ENCODE measurements at places on chromosomes 1 and 21.

GRCh38 chr1:240190881-240191401, 99.3 kb downstream of the FMN2 start:
- peak; percentile 94 for DNase-seq

DNA sequence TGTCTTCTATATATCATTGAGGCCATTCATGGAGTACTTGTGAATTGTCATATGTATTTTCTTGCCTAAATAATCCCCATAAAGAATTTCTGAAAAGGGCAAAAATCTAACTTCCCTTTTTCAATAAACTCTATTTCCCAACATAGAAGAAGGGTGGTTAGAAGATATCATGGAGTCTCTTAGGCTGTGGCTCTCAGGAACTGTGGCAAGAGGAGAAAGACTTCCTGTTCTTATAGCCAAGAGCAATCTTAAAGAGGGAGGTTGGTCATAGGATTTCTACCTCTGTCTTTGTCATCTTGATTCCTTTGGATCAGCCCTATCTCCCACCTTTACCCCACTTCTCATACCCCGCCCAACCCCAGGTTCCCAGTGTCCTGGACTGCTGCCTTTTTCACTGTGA, 175.8 kb downstream of the TYW3 start:
- no peak for DNase-seq

GRCh38 chr1:233290396-233291034, 5.0 kb downstream of the PCNX2 start:
- DNase-seq = no peak

GRCh38 chr1:204203206-204203767, 7.0 kb upstream of the KISS1 start:
- no peak for DNase-seq

GRCh38 chr1:233172201-233172600, 123.3 kb downstream of the PCNX2 start:
- DNase-seq = peak; percentile 47

DNA sequence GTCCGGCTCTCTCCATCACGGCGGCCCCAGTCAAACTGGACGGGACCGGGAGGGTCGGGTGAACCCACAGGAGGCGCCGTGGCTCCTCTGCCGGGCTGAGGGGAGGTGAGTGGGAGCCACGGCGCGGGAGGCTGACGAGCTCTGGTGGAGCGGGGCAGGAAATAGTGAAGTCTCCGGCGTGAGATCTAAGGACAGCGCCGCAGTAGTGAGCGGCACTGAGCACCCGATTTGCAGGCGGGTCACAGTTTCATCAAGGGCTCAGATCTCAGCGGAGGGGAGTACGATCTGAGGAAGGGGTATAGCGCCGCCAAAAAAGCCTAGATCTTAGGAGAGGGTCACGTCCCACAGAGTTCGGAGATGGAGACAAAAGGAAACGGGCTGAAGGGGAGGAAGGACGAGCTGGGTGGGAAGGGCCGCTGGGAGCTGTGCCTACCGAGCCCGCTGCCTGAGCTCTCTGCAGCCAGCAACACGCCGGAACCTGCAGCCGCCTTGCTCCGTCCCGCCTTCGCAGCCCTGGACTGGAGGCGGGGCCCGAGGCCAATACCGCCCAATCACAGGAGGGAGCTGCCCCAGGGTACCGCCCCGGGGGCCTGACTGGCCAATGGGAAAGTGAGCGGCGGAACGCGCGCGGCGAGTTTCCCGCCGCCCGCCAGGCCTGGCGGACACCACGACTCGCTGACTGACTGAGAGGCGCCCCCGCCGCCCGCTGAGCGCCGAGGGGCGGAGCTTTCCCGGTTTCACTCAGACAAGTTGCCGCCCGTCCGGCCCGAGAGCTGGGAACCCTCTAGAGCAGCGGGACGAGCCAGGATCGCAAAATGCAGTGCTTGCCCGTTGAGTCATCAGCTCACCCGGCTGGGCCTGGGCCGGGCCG, 1.9 kb downstream of the SFN start:
- DNase-seq = peak; percentile 98

DNA sequence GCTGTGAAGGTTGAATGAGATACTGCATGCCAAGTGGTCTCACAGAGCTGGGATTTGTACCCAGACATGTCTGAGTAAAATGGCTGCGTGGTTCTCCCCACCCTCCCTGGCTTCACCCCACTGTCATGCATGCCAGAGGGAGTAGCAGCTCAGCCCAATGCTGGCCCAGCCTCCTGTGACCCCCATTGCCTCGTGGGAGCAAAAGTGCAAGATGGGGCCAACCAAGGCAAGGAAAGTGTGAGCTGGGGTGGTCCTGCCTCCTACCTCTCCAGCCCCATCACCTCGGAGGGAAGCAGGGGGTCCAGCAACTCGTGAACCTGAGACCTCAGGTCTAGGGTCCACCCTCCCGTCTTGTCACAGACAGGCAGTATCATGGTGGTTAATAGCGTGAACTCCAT, 209.8 kb upstream of the GRIK3 start:
- DNase-seq = no peak

GRCh38 chr1:11471473-11471872, 7.5 kb upstream of the DISP3 start:
- DNase-seq = no peak

DNA sequence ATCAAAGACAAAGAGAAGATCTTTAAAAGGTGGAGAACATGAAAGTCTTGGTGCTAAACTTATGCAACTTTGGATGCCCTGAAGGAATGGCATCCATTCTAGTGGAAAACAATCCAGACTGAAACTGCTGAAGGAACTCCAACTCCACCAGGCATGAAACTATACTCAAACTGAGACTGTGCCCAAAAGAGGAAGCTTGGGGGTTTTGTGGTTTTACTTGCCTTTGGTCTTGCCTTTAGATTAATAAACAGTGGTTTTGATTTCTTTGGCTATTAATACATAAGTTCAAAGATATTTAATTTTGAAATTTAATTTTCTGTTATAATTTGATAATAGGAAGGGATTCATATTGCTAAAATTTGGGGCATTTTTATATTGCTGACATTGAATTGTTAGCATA, 17.4 kb upstream of the SLC30A10 start:
- no peak for DNase-seq

DNA sequence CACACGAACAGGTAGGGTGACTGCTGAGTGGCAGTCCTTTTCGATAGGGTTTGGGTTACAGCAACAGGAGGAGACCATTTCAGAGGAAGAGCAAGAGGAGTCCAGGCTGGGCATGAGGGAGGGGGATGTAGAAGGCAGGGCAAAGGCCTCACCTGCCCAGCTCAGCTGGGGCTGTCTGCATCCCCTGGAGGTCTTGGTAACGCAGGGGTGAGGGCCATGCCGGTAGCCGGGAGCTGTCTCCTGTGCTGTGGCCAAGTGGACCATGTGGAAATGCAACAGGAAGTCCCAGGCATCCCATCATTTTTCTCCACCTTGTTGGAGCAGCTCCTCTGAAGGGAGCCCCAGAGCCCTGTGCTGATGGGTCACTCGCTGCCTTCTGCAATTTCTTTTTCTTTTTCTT, 105.4 kb upstream of the C1orf174 start:
- DNase-seq = no peak
